ENCODE measurements at places on chromosomes 12 and 14.

DNA sequence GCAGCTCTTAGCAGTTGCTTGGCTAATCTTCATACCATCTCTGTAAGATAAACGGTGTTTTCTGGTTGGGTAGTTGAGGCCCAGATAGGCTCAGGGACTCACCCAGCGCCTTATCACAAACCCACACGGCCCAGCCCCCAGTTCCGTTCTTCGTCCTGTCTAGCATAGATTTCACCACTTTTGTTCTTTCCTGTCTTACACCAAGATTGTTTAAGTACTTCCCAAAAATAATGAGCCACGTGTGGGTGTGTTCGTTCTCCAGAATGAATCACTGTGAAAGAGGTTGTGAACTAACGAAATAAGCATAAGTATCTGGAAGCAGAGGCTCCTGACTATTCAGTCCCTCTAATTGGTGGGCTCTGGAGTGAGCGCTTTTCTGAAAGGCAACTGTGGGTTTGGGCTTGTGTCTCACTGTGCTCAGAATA lies 21.4 kb downstream of the ACVR1B start:
- DNase-seq, result no peak

GRCh38 chr12:131482199-131482598 lies 228.7 kb upstream of the SFSWAP start:
- DNase-seq, result no peak

DNA sequence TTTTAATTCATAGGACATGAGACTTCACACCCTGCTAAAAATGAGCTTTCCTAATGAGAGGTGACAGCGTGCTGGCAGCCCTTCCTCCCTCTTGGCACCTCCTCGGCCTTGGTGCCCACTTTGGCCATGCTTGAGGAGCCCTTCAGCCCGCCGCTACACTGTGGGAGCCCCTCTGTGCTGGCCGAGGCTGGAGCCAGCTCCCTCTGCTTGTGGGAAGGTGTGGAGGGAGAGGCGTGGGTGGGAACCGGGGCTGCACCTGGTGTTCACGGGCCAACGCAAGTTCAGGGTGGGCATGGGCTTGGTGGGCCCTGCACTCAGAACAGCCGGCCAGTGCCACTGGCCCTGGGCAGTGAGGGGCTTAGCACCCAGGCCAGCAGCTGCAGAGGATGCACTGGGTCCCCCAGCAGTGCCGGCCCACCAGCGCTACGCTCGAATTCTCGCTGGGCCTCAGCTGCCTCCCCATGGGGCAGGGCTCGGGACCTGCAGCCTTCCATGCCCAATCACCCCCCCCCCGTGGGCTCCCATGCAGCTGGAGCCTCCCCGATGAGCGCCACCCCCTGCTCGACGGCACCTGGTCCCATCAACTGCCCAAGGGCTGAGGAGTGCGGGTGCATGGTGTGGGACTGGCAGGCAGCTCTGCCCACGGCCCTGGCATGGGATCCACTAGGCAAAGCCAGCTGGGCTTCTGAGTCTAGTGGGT lies 22.7 kb upstream of the B4GALNT1 start:
- no peak for DNase-seq

DNA sequence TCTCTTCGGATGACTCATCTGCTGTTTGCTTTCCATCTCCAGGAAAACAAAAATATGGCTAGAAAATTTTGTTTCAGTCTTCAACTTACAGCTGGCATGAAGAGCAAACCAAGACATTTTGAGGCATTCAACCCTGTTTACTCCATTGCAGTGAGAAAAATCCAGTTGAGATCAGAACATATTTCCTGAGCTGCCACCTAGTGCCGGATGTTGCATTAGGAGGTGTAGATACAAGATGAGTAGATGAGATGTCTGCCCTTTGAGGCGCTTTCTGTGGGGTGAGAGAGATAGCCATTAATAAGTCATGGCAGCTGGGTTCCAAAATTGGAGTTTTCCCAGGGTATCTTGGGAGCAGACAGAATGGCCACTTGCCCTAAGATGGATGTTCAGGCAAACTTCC lies 171.1 kb downstream of the PRKCH start:
- DNase-seq, result no peak

DNA sequence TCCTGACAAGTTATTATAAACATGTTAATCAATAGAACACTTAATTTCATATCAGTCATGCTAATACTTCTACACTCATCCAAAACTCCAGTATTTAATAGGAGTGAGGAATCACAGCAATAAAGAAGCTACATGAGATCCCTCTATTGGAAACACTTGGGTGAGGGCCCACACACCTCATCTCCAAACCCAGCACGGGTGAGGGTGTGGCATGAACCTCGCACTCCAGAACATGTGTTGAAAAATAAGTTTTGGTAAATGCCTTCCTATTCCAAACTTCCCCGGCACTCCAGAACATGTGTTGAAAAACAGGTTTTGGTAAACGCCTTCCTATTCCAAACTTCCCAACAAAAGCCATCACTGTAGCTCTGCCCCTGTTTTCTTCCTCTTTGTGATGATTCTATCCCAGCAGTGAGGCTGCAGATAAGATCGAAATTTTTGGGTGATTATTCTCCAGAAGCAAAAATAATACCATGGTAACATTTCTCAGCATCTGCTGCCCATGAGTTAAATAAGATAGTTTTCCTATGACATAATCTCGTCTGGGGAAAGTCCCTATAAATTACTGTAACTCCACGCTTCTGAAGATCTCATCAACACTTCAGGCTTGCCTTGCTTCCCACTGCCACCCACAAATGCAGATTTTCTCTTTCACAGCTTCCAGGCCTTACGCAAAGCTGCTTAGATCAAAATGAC lies 24.4 kb upstream of the PTPRB start:
- DNase-seq, result no peak

- DNase-seq, result no peak
These were observed 74.4 kb downstream of the ARMH4 start for GRCh38 chr14:58077621-58078020.

Measured in esophagus squamous epithelium (tissue), 5 donors.